ENCODE measurements at places on chromosomes 4 and X.

DNA sequence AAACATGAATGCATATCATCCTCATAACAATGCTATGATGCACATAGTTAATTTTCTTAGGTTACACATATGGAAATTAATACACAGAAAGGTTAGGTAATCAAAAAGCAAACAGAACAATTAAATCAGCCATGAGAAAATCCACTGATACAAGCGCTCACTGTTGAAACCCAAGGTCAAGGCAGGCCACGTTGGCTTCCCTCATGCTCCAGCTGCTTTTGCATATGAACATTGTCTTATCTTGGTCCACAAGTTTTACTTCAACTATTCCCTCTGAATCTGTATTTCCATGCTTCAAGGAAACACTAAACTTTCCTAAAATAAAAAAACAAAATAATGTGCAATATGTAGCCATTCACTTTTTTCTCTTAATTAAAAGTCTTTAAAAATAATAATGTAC is 34.5 kb upstream of the PLA2G12A start:
- no peak for DNase-seq

- no peak for DNase-seq
These were observed 54.8 kb upstream of the ZMAT1 start for GRCh38 chrX:101986586-101986985.

DNA sequence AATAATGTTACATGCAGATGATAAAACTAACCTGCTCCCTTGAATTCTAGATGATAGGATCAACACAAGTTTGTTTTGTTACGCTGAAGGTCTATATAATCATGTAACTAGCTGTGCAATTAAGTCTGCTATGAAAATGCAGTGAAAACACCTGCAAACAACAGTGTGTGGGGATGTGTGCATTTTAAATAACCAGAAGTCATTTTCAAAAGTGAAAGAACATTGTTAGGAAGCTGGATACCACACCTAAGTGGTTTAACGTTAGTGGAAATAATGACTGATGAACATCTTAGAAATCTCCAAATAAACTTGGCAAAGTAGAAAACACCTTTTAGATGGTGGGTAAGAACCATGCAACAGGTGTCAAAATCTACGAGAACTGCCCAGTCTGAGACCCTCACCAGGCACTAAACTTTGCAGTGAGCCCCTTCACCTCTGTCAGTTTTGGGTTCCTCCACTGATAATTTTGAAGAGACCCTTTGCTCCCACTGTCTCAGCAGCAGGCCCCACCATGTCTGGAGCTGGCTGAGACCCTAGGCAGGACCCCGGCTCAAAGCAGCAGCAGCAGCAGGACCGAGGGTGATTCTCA is 36.6 kb downstream of the CHST7 start:
- no peak for DNase-seq

DNA sequence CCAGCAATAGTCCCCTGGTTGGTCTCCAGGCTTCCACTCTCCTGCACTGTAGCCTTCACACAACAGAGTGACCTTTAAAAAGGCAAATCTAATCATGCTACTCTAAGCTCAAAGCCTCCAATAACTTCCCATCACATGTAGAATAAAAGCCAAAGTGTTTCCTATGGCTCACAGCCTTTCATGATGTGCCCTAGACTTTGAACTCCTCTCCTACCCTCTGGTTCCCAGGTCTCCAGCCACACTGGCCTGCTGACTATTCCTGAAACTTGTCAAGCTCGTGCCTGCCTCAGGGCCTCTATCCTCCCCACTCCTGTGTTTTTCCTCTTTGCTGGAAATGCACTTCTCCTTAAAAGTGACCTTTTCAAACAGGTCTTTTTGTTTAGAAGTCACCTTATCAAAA is 3.1 kb downstream of the MANBA start:
- no peak for DNase-seq

DNA sequence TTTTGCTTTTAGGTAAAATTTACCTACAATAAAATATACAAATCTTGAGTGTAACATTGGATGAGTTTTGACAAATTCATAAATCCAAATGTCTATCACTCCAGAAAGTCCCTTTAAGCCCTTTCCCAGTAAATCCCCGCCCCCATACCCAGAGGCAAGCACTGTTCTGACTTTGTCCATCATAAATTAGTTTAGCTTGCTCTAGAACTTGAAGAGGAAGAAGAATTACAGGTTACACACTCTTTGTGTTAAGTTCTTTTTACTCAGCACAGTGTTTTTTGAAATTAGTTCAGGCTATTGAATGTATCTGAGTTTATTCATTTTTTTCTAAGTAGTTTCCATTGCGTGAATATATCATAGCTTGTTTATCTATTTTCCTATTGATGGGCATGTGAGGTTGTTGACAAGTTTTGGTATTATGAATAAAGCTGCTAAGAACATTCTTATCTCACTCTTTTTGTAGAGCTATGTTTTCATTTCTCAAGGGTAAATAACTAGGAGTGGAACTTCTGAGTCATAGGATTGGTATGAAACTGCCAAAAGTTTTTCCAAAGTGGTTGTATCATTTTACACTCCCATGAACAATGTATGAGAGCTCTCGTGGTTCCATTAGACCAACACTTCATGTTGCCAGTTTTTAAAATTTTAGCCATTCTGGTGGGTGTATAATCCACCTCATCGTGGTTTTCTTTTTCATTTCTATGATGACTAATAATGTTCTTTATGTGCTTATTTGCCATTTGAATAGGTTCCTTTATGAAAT is 22.4 kb upstream of the HPSE start:
- DNase-seq, result peak; percentile 66

DNA sequence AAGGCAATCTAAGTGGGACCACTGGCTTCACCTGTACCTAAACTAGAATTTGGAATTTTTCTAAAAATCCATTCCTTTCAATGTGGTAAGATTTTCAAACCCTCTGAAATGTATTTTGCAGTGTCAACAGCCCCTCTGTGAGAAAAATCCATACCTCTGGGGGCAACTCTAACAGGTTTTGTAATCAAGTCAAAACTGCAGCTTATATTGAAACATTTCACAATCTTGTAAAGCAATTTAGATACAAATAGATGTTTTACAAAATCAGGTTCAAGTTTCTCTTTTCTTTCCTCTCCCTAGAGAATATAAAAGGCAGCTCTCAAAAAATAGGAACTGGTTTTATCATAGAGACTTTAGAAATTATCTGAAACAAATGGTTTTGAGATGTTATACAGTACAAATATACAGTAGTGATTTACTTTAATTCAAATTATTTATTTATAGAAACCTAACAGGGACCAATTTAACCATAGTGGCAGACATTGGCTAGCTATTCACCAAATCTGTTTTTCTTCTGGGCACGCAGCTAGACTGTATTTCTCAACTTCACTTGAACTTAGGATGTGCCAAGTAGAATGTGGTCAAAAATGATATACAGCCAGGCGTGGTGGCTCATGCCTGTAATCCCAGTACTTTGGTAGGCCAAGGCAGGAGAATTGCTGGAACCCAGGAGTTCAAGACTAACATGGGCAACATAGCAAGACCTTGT is 36.3 kb upstream of the SPINK2 start:
- DNase-seq, result no peak

- DNase-seq, result no peak
These were observed 1881.7 kb downstream of the PCDH7 start for GRCh38 chr4:32601848-32602247.

DNA sequence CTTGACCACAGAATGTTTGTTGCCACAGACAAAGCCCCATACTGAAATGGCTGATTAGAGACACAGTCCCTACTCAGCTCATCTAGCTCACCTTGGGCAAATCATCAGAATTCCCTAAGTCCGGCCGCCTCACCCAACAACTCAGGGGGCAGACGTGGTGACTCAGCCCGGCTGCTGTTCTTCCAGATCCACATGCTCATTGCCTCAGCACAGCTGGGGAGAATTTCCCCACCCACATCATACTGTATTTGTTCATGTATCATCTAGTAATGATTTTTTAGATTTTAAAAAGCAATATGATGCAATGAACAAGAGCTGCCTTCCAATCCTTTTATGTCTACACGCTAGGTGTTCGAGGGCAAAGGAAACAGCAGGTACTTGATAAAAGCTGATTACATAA is 333.8 kb upstream of the TENM3 start:
- no peak for DNase-seq

DNA sequence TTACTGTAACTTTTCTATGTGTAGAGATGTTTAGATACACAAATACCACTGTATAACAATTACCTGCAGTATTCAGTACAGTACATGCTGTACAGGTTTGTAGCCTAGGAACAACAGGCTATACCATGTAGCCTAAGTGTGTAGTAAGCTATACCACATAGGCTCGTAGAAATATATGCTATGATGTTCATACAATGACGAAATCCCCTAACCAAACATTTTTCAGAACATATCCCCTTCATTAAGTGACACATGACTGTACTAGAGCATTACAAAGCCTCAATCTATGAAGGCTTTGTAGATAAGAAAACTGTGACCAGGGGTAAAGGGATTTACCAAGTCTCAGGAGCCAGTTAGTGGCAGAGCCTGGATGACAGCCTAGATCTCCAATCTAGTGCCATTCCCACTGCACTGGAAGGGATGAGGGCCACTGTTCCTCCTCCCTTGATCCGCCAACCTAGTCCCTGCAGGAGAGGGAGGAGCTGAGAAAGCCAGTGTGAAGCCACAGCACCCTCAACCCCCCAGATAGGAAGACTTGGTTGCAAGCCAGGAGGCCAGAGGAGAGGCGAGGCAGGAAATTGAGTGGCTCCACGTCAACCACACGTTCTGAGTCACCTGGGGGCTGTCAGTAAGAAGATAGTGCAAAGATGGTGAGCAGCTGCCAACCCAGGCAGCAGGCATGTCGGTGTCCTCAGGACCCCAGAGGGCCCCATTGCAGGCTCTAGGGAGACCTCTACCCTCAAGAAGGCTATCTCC is 227.7 kb downstream of the BCOR start:
- peak; percentile 4 for DNase-seq

DNA sequence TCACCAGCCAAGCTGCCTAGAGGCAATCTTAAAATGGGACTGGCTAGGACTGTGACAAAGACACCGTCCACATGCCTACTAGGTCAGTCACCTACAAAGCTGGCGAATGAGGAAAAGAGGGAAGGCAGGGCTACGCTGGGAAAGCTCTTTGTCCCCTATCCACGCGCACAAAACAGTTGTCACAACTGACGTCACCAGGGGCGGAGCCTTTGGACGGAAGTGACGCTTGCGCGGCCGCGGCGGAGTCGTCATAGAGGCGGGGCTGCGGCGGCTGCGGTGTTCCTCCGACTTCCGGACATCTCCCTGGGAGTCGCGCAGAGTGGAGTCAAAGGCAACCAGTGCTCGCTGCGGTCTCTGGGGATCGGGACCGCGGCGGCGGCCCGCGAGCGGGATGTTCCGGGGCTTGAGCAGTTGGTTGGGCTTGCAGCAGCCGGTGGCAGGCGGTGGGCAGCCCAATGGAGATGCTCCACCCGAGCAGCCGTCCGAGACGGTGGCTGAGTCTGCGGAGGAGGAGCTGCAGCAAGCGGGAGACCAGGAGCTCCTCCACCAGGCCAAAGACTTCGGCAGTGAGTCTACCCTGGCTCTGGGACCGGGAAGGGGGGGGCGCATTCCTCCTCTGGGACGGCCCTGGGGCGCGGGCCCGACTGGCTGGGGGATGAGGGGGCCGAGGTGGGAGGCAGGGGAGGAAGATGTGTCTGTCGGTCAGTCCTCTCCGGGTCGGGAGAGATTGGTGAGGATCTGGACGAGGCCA is at the start of gene SYAP1:
Gene SYAP1 (plus strand): TSS at position 279 of the 751 bp plus-strand sequence. CDS start 113 bp downstream, at position 392.
- peak; percentile 94 for DNase-seq

Measured in OCI-M1 (cell line).